ENCODE measurements at places on chromosomes 4 and X.

DNA sequence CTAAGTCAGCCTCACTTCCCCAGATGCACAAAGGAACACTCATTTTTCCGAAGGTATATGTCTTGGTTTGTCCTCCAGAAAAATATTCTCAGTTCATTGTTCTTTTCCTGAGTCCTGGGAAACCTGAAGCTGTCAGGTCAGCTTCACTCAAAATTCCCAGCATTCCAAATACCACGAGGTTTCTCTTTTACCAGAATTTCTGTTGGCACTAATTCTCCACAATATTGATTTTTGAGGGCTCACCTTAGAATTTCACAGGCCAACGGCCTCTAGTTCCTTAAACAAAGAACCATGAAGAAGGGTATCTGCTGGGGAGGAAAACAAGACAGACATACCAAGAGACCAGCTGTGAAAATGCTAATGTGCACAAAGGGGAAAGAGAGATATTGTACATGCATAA, 8.0 kb upstream of the MAGEB5 start:
- DNase-seq = no peak

GRCh38 chr4:26723216-26723615, 137.4 kb upstream of the STIM2 start:
- DNase-seq = no peak

- no peak for DNase-seq
Measured at GRCh38 chrX:57528670-57529255, 63.0 kb upstream of the ZXDB start.

DNA sequence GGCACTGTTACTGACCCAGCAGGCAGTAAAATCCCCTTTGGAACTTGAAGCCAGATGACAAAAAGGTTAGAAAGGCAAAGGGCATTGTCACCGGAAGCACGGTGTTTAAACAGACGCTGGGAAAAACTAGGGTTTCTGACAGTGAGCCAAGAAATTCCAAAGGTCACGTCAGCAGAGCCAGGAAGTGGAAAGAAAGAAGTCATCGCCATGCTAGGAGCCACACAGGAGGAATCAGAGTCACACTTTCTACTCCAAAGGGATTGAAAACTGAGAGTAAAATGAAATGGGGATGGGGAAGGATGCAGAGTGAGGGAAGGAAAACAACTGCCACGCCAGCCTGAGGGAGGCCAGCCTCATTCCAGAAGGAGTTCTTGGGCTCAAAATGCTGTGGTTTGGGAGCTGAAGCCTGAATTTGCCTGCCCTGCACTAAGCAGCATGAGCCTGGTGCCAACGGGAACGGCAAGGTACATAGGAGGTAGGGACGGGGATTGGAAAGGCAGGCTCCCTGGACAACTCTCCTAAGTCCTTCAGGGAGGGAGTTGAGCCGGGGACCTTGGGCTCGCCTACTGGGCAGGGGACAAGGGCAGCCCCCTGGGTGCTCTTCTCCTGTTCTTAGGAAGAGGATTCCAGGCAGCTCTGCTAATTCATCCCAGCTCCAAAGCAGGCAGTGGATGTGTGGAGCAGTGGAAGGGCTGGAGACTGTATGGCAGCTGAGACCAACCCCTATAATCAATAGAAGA, 66.8 kb downstream of the SOWAHB start:
- DNase-seq = peak; percentile 32

DNA sequence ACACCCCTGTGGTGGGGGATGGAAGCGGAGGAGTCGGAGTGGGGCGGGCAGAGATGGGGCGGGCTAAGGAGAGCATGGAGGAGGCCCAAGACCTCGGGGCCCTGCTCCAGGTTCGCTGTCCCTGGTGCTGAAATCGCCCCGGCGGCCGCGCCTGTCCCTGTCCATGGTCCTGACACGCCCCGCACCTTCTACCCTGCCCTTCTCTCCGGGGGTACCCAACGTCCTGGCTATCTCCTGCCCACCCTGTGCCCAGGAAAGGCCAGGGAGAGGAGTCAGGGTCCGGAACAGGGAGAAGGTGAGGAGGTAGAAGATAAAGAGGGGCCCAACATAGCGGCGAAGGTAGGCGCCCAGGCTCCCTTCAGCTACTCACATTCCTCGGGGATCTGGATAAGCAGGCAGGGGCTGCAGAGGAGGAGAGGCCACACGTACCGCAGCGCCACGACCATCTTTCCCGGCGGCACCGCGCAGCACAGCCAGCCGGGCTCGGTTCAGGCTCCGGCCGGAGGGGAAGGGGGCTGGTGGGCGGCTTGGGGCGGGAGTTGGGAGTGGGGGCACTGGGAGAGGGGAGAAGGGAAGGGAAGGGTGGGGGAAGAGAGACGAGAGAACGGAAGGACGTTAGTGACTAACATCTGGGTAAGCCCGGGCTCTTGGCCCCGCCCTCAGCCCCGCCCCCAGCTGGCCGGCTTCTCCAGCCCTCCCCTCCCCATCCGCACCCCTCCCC, 10.4 kb downstream of the L1CAM start:
- DNase-seq = no peak

Data from tibial artery (tissue), 4 donors.